Calu3 (cell line): ENCODE measurements at places on chromosomes 1 and 21. TPM values are rescaled to one million over a fixed set of nuclear protein-coding genes. Genes with fewer than 3 reads are reported as not detected.

DNA sequence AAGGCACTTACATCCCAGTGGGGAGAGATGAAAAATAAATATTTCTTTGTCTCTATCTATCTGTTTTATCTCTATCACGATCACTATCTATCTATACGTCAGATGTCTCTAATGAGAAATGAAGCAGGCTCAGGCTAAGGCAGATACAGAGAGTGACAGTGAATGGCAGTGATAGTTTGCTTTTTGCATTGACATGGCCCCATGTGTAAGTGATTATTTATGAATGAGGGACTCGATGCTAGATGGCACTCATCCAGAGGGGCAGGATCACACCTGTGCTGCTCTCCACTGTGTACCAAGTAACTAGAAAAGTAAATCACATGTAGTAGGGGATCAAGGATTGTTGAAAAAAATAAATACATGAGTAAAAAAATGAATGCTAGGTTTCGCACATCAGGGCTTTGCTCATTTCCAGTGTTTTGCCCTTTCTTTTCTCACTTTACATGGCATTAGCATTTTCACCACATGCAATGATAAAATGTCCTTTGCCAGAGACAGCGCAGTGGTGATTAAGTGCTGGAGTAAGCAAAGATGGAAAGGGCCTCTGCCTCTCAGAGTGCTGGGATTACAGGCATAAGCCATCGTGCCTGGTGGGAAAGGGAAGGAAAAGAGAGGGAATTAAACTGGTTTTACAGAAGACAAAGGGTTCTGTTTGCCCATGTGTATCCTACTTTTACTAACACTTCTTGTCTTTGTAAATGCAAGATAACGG, 16.5 kb downstream of the TBX19 start:
- no peak overlapping the region for H3K27ac ChIP-seq
- H3K4me1 ChIP-seq = peaks cover 20% of the 10 kb centered on the region
- no peak for DNase-seq
- H3K27me3 ChIP-seq = no peaks in the 10 kb centered on the region

- peak overlapping the region; percentile 96 for H3K4me3 ChIP-seq
- H3K27me3 ChIP-seq = no peaks in the 10 kb centered on the region
- peak; percentile 41 for DNase-seq
- H3K4me1 ChIP-seq = peaks cover 9% of the 10 kb centered on the region
- H3K36me3 ChIP-seq = peaks cover 71% of the 10 kb centered on the region
These were observed 7.7 kb upstream of the TTLL10 start for GRCh38 chr1:1165900-1166421.

GRCh38 chr1:10621906-10622305, 147.2 kb downstream of the PEX14 start:
- H3K27ac ChIP-seq = no peak overlapping the region
- DNase-seq = no peak
- H3K4me3 ChIP-seq = no peak overlapping the region
- no peaks in the 10 kb centered on the region for H3K27me3 ChIP-seq
- no peaks in the 10 kb centered on the region for H3K4me1 ChIP-seq

DNA sequence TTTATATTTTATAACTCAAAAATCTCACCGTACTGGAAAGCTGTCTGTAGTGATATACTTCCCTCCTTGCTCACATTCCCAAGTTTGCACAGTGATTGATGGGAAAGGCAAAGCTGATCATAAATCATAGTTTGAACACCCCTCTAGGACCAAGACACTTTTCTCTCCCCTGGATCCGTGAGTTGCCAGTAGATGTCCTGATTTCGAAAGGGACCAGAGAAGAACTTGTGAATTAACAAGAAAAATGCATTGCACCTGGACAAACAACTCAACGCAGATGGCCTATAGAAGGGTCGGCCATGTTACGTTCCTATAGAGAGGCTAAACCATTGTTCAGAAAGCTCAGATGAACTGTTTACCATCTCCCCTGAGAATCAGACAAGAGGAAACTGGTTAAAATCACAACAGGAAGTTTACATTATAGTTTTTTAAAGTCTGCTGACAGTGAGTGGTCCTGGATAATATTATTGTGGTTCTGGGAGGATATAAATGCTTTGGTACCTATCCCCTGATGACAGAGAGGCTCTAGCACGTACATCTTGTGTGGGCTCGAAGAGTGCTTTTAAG, 124.0 kb upstream of the SLC45A1 start:
- H3K36me3 ChIP-seq = peaks cover 27% of the 10 kb centered on the region
- no peak overlapping the region for H3K4me3 ChIP-seq
- no peak for DNase-seq
- no peaks in the 10 kb centered on the region for H3K27me3 ChIP-seq
- H3K4me1 ChIP-seq = peaks cover 31% of the 10 kb centered on the region

Gene AUNIP
- total RNA-seq = 7.7 and 10.6 TPM in 2 replicates
